ENCODE measurements at places on chromosomes 4 and X.

DNA sequence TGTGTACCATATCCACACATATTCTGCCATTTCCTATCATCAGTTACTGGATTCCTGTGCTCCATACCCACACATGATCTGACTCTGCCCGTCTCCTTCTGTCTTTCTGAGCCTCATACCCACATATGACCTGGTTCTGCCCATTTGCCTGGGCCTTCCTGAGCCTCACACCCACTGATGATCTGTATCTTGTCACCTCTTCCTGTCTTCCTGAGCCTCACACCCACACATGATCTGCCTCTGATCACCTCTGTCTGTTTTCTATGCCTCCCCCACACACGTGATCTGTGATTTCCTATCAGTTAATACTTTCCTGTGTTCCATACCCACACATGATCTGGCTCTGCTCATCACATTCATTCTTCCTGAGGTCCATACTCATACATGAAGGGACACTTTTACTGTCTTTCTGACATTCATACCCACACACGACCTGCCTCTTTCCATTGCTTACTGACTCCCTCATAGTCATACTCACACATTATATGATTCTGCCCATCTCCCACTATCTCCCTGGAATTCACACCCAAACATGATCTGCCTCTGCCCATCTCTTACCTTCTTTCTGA is 32.5 kb downstream of the SCML1 start:
- DNase-seq = no peak

- DNase-seq = no peak
Measured at GRCh38 chr4:107997794-107998193, 8.1 kb downstream of the HADH start.

DNA sequence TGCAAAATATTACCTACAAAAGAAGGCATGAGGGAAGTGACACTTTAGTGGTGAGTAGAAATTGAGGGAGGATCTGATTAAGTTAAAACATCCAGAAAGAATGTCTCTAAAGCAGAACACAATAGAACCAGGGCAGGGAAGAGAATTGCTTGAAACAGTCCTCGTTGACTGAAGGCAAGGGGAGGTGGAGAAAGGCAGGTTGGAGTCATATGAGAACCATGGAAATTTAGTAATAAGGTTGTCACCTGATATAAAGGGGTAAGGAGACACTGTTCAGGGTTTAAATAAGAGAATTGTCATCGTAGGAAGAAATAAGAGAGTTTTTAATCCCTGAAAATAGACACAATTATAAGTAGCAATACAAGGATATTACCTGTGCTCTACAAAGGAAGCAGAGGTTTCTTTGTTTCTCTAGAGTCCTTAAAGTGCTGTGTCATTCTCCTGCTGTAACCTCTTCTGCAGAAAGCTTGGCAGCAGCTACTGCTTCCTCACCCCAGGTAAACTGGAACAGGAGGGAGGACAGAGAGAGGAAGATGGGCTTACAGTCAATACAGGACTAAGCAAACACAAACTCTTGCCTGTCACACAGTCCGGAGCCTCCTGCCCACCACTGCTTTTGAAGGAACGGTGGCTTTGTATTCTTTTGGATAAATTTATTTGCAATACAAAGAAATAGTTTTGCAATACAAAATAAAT is 258.4 kb downstream of the PPARGC1A start:
- no peak for DNase-seq

DNA sequence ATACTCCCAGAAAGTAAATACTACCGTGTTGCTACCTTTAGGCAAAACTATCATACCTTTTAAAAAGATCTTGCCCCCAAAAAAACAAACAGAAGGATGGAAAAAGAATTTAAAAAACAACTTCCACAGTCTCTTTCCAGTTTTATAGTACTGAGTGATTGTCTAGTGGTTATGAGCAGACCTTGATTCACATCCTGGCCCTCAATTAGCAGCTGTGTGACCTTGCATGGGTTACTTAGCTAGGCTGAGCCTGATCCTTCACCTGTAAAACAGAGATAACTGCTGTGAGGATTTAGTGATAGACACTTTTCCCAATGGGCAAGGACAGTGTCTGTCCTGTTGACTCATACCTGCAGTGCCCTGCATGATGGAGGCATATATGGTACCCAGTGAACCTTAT is 49.0 kb downstream of the SMAD1 start:
- no peak for DNase-seq

GRCh38 chr4:144595681-144596080 is 50.3 kb upstream of the HHIP start:
- no peak for DNase-seq

- DNase-seq = peak; percentile 39
Measured at GRCh38 chrX:15200871-15201270, 69.0 kb downstream of the ASB9 start.

GRCh38 chr4:17173300-17173699 is 274.9 kb upstream of the LDB2 start:
- no peak for DNase-seq

GRCh38 chr4:141462361-141462760 is 174.0 kb upstream of the IL15 start:
- no peak for DNase-seq

Measured in femur (tissue), 1 donor.